ENCODE measurements at places on chromosomes 2 and 18.

- DNase-seq = no peak
Observed at GRCh38 chr2:224837558-224837957, 121.4 kb upstream of the CCDC195 start.

DNA sequence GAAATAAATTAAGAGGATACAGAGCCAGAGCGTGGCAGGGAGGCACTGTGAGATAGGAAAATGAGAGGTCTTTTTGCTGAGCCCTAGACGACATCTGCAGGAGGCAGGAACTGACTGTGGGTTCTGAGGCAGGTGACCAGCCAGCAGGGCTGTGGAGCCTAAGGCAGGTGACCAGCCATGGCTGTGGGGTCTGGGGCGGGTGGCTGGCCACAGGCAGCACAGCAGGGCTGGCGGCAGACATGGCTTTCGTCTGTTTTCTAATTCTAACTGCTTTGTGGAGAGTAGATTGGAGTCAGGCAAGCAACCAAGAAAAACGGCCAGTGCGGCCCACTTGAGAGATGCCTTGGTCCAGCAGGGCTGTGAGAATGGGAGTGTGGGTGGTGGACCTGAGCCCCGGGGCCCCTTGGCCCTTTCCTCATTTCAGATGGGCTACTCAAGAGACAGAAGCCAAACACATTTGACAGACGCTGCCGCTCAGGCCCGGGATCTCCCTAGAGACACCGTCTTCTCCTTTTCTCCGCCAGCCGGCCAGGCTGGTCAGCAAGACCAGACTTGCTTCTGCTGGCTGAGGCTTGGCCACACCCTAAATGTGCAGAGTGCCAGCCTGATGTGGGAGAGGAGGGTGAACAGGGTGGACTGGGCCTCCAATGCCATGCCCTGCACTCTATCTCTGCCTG is 19.7 kb upstream of the GNAL start:
- no peak for DNase-seq

GRCh38 chr2:69769272-69769671 is 27.3 kb downstream of the ANXA4 start:
- DNase-seq = no peak

DNA sequence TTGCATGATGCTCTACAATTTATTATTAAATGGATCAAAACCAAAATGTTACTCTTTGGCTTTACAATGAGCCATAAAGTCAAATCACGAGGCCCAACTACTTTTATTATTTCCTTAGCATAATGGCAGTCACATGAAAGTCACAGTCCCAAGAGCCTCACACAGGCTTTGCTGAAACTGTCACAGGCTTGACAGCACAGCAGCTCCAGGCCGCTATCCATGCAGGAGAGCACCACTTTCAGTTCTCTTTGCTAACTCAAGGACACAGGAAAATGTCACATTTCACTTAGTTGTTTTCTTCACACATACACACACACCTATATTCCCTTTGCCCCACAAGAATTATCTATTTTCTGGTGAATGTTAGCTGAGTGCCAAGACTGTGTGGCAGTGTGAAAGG is 11.1 kb upstream of the MSGN1 start:
- no peak for DNase-seq

DNA sequence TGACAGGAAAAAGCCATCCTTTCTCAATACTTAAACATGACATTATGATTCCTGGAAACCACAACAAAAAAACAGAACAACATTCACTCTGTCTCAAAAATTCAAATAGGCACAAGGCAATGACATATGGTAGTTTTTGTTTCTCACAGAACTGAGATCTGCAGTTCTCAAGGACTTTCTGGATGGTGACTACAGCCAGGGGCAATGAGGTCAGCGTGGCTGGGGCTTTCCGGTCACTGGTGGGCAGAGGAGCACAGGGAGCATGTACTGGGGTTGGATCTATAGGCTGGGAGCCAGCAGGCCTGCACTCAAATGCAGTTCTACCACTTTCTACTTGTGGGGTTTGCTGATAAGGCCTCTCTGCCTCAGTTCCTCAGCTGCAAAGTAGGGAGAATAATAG is 72.0 kb downstream of the CTAGE1 start:
- no peak for DNase-seq

DNA sequence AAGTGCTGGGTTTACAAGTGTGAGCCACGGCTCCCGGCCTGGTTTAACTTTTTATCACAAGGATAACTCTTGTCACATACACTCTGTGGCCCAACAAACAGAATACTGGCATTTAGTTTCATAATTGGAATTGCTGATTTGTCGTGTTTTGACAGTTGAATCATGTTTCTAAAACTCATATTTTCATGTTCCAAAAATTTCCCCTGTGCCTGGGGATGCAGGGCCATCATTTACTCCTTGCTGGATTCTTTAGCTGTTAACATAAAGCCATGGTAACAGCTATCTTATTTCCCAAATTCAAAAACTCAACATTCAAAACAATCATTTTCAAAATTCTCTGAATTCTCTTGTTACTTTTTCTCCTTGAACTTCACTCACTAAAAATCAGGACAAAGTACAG is 16.5 kb upstream of the ATG16L1 start:
- no peak for DNase-seq

GRCh38 chr2:207993151-207993763 is 32.1 kb downstream of the PLEKHM3 start:
- DNase-seq = no peak

- no peak for DNase-seq
Observed at GRCh38 chr2:74694281-74694680, 40.2 kb downstream of the SEMA4F start.

GRCh38 chr2:121902616-121903015 is 147.2 kb downstream of the TSN start:
- DNase-seq = no peak

- DNase-seq = no peak
Observed at GRCh38 chr2:19829672-19830071, 72.1 kb downstream of the TTC32 start.

DNA sequence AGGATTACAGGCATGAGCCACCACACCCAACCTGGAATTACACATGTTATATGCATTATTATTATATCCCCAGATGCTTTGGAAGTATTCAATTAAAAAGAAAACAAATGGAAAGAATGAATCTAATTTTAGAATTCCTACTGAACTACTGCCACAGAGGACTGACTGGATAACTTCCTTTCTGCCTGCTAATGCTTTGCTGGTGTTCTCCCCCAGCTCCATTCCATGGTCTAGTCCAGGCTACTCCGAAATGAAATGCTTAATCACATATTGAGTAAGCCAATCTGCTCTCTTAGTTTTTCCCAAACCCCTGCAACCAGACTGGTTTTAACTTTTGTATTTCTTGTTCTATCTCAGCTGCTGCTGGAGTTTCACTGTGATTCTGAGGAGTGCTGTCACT is 519.1 kb downstream of the SOX11 start:
- no peak for DNase-seq

- DNase-seq = no peak
Observed at GRCh38 chr2:439077-439476, 151.2 kb upstream of the ALKAL2 start.

DNA sequence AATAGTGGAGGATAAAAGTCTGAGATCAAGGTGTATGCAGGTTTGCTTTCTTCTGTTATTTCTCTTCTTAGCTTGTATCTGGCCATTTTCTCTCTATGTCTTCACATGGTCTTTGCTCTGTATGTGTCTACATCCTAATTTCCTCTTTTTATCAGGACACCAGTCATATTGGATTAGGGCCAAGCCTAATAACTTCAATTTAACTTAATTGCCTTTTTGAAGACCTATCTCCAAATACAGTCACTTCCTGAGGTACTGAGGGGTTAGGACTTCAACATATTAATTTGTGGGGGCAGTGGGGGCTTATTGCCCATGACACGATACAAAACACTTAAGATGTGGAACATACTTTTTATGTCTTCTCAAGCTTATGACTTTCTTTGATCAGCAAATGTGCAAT is 632.9 kb upstream of the CELF4 start:
- no peak for DNase-seq

DNA sequence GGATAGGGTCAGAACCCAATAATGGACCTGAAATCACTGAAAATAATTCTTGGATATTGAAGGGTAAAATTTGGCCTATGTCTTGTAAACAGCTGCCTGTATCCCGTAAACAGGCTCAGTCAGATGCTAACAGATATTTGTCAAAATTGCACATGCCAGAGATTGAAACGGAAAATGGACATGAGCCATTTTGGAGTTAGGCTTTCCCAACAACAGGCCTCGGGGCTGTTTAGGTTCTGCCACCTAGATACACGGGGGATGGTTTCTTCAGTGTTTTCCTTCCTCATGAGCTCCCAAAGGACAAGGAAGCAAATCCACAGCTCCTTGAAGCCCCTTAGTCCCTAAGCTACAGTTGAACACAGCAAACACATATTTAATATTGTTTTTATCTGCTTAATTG is 204.2 kb upstream of the FOSL2 start:
- no peak for DNase-seq

DNA sequence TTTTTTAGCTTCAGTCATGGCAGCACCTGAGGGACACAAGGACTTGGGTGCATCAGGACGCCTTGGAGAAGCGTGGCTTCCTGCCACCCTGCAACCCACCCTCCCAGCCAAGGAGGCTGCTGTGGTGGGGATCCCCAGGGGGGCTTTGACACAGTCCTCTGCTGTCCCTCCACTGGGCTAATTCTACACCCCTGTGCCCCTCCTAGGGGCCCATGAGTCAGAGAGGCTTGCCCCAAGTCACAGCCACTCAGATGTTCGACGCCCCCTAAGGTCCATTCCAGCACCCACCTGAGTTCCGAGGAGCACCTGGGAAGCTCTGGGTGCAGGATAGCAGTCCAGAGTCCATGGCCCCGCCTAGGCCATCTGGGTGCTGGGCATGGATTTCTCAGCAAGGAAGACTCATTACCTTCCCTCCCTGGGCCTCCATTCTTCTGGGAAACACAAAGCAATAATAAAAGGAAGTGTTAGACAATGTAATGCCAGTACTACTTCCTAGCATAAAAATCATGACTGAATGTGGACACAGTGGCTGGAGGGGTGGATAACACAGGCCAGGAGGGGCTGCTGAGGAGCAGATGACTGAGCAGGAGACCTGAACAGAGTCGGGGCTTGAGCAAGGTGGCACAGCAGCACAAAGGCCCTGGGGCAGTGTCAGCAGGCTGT is 3.7 kb downstream of the ALPG start:
- DNase-seq = no peak

- DNase-seq = no peak
Observed at GRCh38 chr2:168005586-168005985, 241.8 kb downstream of the STK39 start.

- DNase-seq = no peak
Observed at GRCh38 chr2:134527381-134527780, 191.4 kb downstream of the TMEM163 start.

- no peak for DNase-seq
Observed at GRCh38 chr2:37866171-37866934, 58.7 kb upstream of the RMDN2 start.

DNA sequence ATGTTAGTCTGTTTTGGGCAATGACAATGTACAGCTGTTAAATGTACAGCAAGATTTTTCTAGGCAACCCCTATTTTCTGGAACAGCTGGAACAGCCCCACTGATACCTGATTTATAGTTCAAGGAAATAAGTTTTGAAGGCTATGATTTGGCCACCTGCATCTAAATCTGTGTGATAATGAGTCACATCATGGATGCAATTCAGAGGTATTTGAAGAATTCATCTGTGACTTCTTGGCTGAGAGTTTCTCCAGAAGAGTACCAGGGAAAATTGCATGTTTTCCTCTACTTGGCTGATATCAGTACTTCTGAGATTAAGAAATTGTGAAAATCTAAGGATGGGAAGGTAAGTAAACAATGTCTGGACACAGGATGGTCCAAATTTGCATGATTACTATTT is 40.7 kb upstream of the NT5C1B start:
- no peak for DNase-seq
